ENCODE measurements at places on chromosomes 7 and 10.

DNA sequence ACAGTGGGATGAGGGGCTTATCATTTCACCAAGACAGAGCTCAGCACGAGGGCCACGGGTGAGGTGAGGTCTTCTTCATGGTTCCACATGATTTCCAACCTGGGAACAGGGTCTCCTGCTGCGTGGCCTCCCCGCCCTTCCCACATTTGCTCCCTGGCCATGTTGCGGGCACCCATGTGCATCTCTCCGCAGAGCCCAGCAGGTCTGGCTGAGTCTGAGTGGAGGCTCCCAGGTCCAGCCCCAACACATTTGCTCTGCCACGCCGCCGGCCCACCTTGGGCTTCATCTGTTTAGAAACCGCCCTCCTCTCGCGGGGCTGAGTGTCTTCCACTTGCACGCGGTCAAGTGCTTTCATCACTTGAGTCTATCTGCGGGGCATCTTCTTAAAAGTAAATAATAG lies 14.8 kb upstream of the PRKAR1B start:
- DNase-seq = no peak
- no peak overlapping the region for H3K27ac ChIP-seq
- H3K27me3 ChIP-seq = no peaks in the 10 kb centered on the region
- H3K4me3 ChIP-seq = no peak overlapping the region

DNA sequence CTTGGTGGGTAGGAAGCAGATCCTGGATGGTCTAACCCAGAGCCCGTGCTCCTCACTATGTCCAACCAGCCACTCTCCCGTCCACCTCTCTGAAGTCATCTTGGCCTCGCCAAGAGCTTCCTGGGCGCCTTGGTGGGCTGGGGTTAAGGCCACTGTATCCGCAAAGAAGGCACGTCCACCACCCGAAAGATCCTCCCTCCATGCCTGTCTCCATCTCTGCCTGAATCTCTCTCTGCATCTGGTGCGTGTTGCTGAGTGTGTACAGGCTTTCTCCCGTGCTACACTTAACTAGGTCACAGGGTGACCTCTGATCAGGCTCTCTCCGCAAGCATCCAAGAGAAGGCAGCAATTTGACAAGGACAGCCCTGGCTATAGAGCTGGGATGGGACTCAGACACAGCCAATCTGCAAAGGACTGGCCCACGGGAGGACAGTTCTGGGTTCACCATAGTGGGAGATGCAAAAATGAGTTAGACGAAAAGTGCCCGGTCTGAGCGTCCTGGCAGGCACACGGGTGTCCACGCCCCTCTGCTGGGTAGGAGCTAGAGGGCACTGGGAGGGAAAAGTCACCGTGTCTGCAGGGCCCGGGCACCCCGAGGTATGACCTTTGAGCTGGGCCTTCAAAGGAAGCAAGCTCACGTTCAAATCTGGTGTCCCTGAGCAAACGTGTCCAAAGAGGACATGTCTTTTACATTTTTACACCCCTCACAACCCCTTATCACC lies 9.4 kb upstream of the RFC2 start:
- no peaks in the 10 kb centered on the region for H3K36me3 ChIP-seq
- DNase-seq = no peak
- H3K4me3 ChIP-seq = no peak overlapping the region
- H3K27me3 ChIP-seq = peaks cover 3% of the 10 kb centered on the region
- no peak overlapping the region for H3K27ac ChIP-seq
- no peaks in the 10 kb centered on the region for H3K4me1 ChIP-seq

DNA sequence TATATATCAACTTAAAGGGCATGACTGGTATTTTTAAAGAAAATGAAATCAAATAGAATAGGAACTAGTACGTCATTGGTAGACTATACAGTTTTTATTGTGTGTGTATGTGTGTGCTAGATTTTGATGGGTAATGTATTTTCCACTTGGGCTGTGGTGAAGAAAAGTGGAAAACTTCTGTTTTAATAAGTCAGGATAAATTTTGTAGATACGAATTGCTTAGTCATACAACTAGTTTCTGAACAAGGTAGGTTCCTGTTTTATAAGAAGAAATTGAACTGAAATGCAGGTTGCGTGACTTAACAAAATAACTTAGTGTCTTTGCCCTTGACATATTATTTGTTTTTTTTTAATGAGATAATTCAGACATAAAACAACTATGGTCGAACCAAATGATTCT lies 24.3 kb downstream of the UBN2 start:
- peaks cover 20% of the 10 kb centered on the region for H3K36me3 ChIP-seq
- H3K27ac ChIP-seq = no peak overlapping the region
- no peaks in the 10 kb centered on the region for H3K4me1 ChIP-seq
- no peak for DNase-seq

- H3K27me3 ChIP-seq = peaks cover 24% of the 10 kb centered on the region
- H3K36me3 ChIP-seq = no peaks in the 10 kb centered on the region
- no peak overlapping the region for H3K27ac ChIP-seq
- H3K4me3 ChIP-seq = no peak overlapping the region
- no peak for DNase-seq
These were observed 129.4 kb upstream of the ZNF746 start for GRCh38 chr7:149626972-149627371.

- no peak for DNase-seq
- no peak overlapping the region for H3K4me3 ChIP-seq
- H3K27me3 ChIP-seq = peaks cover 23% of the 10 kb centered on the region
- H3K36me3 ChIP-seq = peaks cover 11% of the 10 kb centered on the region
- H3K4me1 ChIP-seq = peaks cover 38% of the 10 kb centered on the region
These were observed 225.3 kb downstream of the PTEN start for GRCh38 chr10:88088441-88089340.

- no peak overlapping the region for H3K27ac ChIP-seq
- peaks cover 2% of the 10 kb centered on the region for H3K4me1 ChIP-seq
- H3K27me3 ChIP-seq = no peaks in the 10 kb centered on the region
- H3K36me3 ChIP-seq = peaks cover 72% of the 10 kb centered on the region
These were observed 27.8 kb downstream of the DCLRE1C start for GRCh38 chr10:14926061-14926470.

DNA sequence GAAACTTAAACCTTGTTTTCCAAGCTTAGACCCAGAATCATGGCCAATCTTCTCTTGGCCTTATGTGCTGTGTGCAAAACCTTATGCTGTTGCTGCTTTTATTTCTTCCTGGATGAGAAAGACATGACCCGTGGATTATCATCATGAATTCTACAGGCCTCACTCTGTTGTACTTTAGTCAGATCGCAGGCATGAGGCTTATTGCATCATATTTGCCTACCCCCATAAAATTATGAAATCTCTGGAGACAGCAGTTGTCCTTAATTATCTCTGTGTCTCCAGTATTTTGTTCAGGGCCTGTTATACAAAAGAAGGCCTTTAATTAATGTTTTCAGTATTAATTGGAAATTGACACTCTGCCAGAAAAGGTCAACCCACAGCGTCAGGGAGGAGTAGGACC lies 71.6 kb downstream of the PLCE1 start:
- no peaks in the 10 kb centered on the region for H3K36me3 ChIP-seq
- H3K4me3 ChIP-seq = no peak overlapping the region
- DNase-seq = no peak
- H3K4me1 ChIP-seq = no peaks in the 10 kb centered on the region

DNA sequence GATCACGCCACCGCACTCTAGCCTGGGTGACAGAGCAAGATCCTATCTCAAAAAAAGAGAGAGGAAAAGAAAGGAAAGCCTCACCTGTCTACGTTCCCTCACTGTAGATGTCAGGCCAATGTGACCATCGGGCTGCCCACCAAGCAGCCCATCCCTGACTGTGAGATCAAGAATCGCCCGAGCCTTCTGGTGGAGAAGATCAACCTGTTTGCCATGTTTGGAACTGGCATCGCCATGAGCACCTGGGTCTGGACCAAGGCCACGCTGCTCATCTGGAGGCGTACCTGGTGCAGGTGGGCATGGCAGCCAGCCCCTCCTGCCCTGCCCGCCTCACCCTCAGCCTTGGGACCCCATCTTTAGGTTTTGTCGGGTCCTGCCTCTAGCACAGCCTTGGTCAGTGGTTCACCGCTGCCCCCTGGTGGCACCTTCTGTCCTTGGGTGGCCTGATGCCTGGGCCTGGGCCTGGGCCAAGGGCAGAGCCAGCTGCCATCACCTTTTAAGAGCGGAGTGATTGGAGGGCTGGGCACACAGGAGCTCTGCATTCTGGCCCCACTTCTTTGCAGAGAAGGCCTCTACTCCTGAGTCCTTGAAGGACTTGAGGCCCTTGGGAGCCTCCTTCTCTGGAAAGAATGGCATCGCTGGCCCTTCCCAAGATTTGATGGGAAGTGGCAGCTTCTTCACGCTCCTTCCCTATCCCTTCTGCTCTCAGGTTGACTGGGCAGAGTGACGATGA lies 14.4 kb upstream of the AHCYL2 start:
- no peaks in the 10 kb centered on the region for H3K36me3 ChIP-seq
- H3K27me3 ChIP-seq = peaks cover 10% of the 10 kb centered on the region
- H3K4me1 ChIP-seq = no peaks in the 10 kb centered on the region
- peak; percentile 65 for DNase-seq
- H3K27ac ChIP-seq = no peak overlapping the region

DNA sequence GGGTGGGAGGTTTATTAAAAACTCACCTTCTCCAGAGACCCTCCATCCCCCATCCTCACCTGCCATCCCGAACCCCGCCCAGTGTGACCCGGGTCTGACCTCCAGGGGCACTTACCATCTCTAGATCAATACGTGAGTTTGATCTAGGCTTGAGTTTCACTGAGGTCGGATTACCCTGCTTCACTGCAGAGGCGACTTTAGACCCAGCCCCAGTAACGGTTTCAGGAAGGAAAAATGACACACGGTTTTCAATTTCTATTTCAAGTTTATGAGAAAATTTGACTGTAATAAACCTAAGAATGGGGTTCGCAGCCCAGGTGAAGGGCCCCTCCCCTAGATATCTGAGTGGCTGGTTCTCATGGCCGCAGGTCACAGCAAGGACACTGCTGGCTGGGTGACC lies 33.1 kb downstream of the RCC1L start:
- H3K4me3 ChIP-seq = no peak overlapping the region
- peaks cover 12% of the 10 kb centered on the region for H3K4me1 ChIP-seq
- peak overlapping the region; percentile 42 for H3K27ac ChIP-seq
- H3K36me3 ChIP-seq = peaks cover 15% of the 10 kb centered on the region

DNA sequence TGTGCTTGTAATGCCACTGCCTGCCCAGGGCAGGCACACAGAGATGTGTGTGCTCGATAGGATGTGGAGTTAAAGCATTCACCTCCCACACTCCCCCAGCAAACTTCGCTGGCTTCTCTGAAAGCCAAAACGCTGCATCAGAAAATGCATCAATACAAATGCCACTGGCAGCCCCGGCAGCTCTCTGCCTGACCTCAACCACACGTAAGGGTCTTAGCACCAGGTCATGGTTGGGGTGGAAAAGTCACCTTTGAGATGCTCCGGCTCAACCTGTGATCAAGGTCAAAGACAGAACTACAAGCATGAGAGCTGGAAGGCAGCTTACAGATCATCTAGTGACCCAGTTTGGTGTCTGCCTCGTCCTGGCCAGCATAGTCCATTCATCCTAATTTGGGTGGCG lies 114.4 kb upstream of the NANOS1 start:
- no peak overlapping the region for H3K27ac ChIP-seq
- DNase-seq = no peak
- H3K36me3 ChIP-seq = no peaks in the 10 kb centered on the region
- H3K27me3 ChIP-seq = peaks cover 9% of the 10 kb centered on the region
- H3K4me3 ChIP-seq = no peak overlapping the region

- H3K27me3 ChIP-seq = no peaks in the 10 kb centered on the region
- H3K4me1 ChIP-seq = no peaks in the 10 kb centered on the region
- H3K36me3 ChIP-seq = no peaks in the 10 kb centered on the region
- no peak overlapping the region for H3K4me3 ChIP-seq
- no peak overlapping the region for H3K27ac ChIP-seq
These were observed 225.8 kb downstream of the MAD1L1 start for GRCh38 chr7:2006921-2007381.

- H3K27ac ChIP-seq = no peak overlapping the region
- no peak overlapping the region for H3K4me3 ChIP-seq
- DNase-seq = no peak
- H3K27me3 ChIP-seq = no peaks in the 10 kb centered on the region
- peaks cover 11% of the 10 kb centered on the region for H3K4me1 ChIP-seq
These were observed 68.1 kb upstream of the FOXK1 start for GRCh38 chr7:4613846-4614548.

DNA sequence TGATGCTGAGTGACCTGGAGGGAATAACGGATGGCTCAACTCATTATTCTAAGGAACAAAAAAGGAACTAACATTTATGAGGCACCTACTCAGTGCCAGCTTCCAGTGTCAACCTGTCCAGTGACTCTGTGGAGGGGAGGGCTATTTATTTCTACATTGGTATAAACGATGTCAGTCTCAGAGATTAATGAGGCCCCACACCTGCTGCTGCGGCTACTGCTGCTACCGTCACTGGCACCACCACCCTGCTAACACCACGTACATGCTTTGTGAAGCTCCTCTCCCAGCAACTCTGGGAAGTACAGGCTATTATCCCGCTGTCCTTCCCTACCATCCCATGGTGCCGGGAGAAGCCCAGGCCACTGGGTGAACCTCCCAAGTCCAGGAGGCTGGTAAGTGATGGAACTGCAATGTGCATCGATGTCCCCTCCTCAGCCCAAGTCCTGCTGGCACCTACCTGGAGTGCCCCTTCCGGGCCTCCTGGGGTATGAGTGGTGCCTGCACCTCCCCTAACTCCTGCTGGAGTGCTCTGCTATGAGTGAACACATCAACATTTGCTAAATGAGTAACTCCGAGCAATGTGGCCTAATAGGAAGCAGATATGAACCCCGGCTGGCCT lies 101.5 kb downstream of the ARHGAP22 start:
- H3K27ac ChIP-seq = no peak overlapping the region
- DNase-seq = no peak
- H3K36me3 ChIP-seq = no peaks in the 10 kb centered on the region
- no peaks in the 10 kb centered on the region for H3K4me1 ChIP-seq
- peaks cover 5% of the 10 kb centered on the region for H3K27me3 ChIP-seq

DNA sequence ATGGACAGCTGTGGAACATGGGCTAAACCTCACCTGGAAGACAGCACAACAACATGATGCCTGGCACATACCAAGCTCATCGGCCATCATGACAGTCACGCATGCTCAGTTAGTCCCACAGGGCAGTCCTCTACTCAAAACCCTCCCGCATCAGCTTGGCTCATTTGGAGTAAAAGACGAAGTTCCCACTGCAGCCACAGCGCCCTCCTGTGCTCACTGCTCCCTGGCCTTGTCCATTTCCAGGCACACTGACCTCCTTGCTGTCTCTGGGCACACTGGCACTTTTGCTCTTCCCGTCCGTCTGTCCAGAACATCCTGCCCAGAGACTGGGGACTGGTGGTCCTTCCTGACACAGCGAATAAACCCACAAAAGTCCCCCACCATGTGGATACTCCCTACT lies 66.2 kb downstream of the LARP4B start:
- H3K36me3 ChIP-seq = peaks cover 62% of the 10 kb centered on the region

All from activated CD4-positive, alpha-beta memory T cell treated with anti-CD3 and anti-CD28 coated beads, Interleukin-2, amount 10 ng/mL, durations not matched to agents 7 days and 5 days (primary cell).